ENCODE measurements at places on chromosomes 7 and 10.

GRCh38 chr7:107078517-107078966 lies 34.0 kb downstream of the PRKAR2B start:
- peak; percentile 48 for DNase-seq

DNA sequence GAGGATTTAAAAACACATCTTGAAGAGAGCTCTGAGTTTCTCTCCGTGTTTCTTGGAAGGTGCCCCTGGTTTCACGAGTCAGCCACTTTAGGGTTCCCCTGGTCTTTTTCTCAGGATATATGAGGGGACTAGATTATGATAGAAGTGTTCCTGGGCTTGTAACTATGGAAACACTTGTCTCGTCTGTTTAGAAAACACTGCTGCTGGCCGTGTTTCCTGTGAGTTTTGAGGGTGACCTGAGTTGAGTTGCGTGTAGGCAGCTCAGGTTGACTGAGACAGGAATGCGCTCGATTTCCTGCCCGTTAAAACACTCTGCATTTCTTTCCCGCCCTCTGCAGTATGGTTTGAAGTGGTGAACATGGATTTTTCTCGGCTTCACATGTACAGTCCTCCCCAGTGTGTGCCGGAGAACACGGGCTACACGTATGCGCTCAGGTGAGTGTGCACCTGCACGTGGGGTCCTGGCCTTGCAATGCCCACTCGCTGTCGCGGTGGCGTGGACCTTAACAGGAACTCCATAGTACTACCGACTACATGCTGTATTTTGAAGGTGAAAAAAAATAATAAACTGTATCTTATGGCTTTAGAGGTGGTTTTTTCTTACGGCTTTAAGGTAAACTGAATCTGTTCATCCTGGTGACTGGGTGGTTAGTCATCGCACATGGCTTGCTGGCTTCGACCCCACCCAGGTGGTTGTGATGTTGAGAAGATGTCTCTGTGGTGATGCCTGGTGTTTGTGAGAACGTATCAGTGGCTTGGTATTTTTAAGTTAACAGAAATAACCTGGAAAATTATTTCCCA lies at the start of gene SUN1:
SUN1 (plus strand) TSS at position 310 of the 801 bp plus-strand sequence; CDS start at position 359, 49 bp downstream.
- no peak for DNase-seq

DNA sequence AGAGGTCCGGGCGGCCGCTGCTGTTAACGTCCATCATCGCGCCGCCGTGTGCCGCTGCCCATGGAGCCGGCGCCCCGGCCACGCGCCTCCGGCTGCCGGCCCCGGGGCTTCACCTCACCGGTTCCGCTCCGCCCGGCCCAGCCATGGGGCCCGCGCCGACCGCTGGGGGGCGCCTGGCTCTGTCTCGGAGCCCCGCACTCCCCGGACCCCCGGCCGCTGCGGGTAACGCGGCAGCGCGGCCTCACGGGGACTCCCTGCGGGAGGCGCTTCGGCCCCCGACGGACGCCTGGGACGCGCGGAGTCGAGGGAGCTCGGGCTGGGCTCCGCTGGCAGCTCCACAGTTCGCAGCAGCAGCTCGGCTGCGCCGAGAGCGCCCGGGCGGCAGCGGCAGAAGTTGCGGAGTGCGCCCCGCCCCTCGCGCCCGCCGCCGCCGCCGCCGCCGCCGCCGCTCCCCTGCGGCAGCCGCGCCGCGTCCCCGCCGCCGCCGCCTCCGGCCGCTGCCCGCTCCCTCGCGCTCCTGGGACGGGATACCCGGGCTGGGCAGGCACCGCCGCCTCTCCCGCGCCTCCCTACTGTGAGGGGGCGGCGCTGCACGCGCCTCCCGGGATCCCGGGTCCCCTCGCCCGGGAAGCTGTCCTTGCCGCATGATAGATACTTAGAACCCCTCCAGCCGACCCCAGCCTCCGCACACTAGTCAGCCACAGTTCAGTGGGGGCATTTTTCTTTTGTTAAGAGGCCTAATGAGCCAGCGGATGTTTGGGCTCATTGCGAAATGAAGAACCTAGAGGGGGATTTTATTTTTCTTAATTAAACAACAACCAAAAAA lies at the start of gene HTR7:
HTR7 (minus strand) TSS at position 405 of the 826 bp plus-strand sequence; CDS start at position 37, 368 bp downstream.
- DNase-seq: no peak

- DNase-seq: no peak
Observed at GRCh38 chr10:78520737-78521430, 487.2 kb downstream of the RPS24 start.

GRCh38 chr7:94061326-94061725 lies 57.2 kb upstream of the BET1 start:
- DNase-seq: no peak

GRCh38 chr10:60877777-60878120 lies 66.2 kb downstream of the RHOBTB1 start:
- no peak for DNase-seq

DNA sequence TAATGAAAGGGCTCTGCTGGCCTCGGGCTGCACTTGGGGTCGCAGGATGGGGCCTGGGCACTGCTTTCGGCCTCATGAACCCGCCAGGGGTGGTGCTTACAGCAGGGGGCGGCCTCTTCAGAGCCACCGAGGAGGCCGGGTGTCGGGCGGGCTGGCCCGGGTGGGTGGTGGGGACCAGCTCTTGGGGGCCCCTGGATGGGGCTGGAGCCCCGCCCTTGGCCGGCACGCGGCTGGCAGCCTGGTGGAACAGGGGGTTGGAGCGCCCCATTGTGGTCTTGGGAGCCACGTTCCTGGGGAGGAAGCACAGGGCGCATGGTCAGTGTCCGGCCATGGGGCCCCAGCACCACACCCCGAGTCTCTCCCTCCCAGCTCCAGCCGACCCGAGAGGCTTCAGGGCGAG lies 8.8 kb downstream of the ADAM8 start:
- DNase-seq: no peak

- no peak for DNase-seq
Observed at GRCh38 chr10:86337121-86337601, 29.4 kb downstream of the GRID1 start.

- DNase-seq: no peak
Observed at GRCh38 chr10:22158426-22158825, 59.4 kb downstream of the EBLN1 start.

GRCh38 chr7:129453510-129454248 lies 19.4 kb downstream of the STRIP2 start:
- no peak for DNase-seq

DNA sequence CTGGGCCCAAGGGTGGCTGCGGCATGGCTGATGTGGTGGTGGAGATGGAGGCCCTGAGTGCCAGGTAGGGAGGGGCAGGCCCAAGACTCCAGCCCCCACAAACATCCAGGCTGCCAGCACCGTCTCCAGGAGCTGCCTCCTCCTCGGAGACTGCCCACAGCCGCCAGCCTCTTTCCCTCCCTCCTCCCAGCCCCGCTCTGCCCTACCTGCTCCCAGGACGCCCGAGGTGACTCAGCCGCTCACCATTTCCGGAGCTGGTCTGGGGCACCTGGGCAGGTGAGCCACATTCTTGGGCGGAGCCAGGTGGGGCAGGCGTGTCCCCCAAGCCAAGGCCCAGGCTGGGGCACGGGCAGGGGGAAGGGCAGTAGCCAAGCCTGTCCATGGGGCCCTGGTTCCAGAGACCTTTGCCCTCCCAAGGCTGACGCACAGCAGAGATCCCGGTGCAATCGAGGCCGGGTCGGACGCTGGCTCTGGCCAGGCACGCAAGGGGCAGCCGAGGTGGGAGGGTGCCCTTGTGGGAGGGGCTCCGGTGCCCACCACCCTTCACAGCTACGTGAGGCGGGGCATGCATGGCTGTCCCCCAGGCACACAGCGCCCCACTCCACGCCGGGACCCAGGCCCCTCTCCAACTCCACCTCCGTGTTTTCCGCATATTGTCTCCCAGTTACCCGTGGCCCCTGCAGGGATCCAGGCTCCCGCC lies 8.8 kb downstream of the ADAP1 start:
- DNase-seq: no peak

GRCh38 chr7:44491229-44491628 lies 771 bp upstream of the NUDCD3 start:
- no peak for DNase-seq

DNA sequence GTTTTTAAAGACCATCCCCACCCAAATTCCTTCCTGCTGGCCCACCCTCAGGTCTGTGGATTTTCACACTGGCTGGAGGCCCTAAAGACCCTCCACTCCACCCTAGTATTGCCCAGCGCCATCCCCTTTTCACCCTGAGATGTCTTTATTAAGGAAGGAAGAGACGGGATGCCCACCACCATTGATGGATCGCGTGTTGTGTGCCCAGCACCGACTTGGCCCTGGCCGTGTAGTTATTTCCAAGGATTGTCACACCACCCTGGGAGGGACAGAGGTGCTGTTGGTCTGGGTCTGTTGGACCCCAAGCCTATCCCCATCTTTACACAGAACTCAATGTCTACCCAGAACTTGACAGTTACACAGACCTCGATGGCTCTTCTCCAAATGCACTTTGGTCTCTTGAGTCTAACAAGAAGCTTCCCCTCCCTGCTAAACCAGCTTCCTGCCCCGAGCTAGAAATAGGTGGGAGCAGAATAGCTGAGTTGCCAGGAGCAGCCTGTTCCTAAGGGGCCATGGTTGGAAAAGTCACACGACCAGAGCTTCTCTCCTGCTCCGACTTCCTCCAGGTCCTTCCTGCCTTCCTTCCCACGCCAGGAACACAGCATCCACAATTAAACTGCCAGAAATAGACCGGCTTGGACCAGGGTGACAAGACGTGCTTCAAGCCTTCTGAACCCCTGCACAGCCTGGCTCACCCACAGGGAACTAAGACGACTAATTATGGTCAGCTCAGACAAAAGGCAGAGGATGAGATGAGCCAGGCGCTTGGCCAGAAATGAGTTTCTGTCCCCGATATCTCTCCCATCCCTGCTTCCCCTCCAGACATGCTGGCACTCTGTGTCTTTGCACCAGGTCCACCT lies 139.5 kb upstream of the CHST15 start:
- DNase-seq: no peak

DNA sequence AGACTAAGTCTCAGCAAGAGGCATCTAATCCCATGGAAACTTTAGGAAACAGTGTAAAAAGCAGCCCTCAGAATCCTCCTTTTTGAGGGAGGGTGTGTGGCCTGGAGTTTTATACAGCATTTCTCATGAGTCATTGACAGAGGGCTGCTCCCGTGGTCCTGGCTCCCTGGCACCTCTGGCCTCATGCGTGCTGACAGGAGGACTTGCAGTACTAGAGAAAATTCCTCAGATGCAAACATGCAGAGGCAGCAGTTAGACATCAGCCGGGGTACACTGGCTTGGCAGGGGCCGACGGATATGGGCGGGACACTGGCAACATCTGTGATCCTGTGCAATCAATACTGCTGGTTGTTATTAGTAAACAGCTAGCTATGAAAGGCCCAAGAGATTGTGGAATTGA lies 925.1 kb upstream of the CELF2 start:
- DNase-seq: no peak

- DNase-seq: no peak
Observed at GRCh38 chr10:86262688-86263181, 103.9 kb downstream of the GRID1 start.

DNA sequence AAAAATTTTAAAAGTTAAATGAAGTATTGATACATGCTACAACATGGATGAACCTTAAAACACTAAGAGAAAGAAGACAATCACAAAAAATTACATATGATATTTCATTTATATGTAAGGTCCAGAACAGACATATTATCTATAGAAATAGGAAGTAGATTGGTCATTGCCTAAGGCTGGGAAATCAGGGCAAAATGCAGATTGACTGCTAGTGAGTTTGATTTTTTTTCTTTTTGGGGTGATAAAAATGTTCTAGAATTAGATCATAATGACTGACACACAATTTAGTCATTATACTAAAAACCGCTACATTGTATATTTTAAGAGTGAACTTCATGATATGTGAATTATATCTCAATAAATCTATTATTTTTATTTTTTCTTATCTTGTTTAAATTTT lies 88.3 kb downstream of the CPEB3 start:
- DNase-seq: no peak

DNA sequence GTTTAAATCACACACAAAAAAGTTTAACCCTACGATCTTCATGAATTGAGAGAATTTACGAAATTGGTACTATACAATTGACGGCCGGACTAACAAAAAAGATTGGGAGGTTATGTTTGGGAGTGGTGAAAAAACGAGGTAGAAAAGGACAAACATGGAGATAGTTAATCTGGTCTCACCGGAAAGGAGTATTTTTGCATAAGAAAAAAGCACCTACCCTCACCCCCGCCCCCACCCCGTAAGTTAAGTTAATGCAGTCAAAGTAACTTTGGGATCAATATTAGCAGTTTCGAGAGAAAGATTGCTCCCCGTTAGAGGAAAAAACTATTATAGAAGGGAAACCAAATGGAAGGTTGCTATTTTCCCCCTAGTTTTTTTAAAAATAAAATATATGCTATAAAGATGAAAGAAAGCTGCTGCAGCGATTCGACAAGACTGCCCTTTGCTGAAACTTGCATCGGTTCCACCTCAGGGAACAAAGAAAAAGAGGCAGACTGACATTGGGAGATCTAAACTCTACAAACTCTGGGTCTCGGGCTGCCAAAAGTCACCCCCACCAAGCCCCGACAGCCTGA lies 3.5 kb downstream of the SP8 start:
- DNase-seq: no peak

DNA sequence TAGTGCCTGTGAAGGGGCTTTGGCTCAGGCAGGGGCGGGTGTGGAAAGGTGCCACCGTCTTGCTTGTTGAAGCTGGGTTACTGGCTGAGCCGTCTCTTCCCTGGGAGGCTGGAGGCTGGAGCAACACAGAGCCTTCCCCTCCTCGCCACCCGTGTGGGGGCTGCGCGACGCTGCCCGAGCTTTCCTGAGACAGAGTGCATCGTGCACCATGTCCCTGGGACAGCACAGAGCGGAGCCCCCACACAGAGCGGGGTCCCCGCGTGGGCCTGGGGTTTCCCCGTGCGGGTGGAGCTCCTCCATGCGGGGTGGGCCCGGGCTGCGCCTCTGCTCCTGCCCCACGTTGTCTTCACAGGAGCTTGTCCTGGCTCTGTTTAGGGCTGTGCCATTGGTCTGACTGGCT lies 69.9 kb downstream of the INPP5A start:
- DNase-seq: no peak

DNA sequence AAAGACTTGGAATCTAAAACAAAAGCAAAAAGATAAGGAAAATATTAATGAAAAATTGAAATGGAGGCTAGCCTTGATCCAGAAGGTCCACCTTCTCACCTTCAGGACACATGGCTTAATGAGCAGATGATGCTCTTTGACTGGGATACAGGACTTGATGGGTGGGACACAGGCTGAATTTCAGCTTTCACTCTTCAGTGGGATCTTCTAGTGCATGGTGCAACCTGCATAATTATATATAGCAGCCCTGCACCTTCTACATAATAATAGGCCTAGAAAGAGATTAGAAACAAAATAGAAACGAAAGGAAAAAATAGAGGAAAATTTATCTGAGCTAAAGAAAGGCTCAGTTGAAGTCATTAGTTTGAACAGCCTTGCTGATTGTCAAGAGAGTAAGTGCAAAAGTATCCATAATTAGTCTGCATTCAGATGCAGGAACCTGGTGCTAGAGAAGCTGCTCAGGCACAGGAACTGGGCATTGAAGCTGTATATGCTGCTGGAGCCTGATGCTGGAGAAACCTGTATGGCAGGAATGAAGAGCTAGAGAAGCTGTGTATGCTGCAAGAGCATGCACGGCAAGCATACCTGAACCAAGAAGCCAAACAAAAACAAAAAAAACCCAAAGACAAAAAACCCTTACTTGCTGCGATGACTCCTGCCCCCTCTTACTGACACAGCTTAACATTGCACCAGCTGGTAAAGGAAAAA lies 19.4 kb downstream of the MKLN1 start:
- no peak for DNase-seq

GRCh38 chr10:70558871-70559810 lies 43.4 kb downstream of the PRF1 start:
- no peak for DNase-seq

All from NCI-H187 treated with DMSO at 0.1 percent for 48 hours (cell line).